ENCODE measurements at places on chromosomes 1 and 21.
A peak's percentile ranks its signal among the peaks of the same experiment; 100 is the strongest.

GRCh38 chr1:27602462-27603308 is 1.3 kb downstream of the AHDC1 start:
- peak; percentile 73 for DNase-seq

- DNase-seq: no peak
These were observed 36.6 kb upstream of the ACTA1 start for GRCh38 chr1:229470406-229471043.

DNA sequence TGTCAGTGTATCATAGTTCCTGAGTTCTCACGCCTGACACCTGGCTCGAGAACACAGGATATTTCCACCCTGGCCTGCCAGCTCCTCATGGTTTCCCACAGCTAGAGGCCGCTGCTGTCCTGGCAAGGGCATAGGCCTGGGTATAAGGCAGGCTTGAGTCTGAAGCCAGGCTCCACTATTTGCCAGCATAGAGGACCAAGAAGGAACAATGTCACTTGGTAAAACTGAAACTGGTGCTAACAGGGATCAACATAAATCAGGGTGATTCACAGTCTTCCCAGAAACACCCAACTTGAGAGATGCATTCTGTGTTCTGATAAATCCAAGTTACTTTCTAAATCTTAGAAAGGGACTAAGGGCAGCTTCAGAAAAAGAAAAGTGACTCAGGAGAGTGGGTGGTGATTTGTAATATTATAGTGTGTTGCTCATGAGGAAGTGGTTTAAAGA is 6.9 kb upstream of the S100A2 start:
- no peak for DNase-seq

DNA sequence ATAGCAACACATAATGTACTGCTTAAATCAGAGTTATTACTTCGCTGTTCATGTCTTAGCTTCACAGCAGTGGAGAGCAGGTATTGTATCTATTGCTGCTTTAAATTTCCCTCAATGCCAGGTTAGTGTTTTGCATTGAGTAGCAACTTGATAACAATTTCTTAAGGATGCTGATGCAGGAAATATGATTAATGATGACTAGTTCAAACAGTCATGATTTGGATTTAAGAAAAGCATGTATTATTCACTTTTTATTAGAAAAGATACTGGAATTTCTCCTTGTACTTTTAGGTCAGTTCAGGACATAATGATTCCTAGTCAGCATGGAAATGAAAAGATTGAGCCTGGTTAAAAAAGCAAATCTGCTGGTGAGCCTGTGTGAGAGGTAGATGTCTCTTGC is 67.2 kb upstream of the ARHGAP29 start:
- no peak for DNase-seq

DNA sequence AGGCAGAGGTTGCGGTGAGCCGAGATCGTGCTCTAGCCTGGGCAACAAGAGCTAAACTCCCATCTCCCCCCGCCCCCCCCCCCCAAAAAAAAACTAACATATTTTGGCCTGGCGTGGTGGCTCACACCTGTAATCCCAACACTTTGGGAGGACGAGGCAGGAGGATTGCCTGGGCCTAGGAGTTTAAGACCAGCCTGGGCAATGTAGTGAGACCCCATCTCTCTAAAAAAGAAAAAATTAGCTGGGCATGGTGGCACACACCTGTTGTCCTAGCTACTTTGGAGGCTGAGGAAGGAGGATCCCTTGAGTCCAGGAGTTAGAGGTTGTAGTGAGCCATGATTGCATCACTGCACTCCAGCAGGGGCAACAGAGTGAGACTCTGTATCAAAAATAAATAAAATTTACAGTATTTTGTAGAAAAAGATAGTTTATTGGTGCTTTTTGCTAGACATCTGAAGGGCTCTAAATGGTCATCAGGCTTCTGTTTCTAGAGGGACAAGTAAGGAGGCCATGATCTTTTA is 9.0 kb downstream of the YTHDF2 start:
- no peak for DNase-seq

- no peak for DNase-seq
These were observed 18.5 kb downstream of the SLC66A1 start for GRCh38 chr1:19330449-19331135.

GRCh38 chr1:204503122-204503912 is 8.7 kb upstream of the PIK3C2B start:
- DNase-seq: no peak

DNA sequence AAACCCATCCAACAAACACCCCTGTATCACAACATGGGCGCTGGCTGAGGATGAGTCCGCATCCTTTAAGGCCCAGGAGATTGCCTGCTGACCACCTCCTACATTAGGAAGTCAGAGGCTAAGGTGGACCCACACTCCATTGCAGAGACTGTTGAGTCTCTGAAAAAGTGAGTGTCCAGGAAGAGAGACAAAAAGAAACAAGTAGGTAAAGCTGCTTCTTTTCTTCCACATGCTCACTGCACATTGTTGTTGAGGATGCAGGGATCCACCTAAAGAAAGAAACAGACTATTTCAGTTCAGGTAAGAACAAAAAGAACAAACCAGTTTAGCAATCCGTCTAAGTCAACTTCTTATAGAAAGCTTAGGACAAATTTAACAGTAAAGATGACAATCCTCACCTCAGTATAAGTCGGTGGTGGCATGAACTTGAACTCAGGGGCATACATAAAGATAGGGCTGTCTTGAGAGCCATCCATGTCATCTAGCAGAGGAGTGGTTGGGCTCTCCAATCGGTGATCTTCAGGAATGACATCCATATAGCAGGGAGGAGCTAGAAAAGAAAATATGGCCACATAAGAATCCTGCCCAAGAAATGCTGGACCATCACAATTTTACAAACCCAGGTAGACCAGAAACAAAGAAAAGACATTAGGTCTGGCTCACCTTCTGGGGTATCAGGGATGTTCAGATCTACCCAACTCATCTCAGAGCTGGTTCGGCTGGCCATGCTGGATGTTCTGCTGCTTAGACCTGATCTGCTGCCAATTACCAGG is 2.6 kb downstream of the TXNIP start:
- DNase-seq: no peak

GRCh38 chr1:194071205-194071604 is 884.8 kb upstream of the B3GALT2 start:
- DNase-seq: no peak

- DNase-seq: peak; percentile 46
These were observed 1.9 kb upstream of the ZSCAN20 start for GRCh38 chr1:33470495-33471012.

GRCh38 chr1:19385869-19386591 is 73.9 kb downstream of the SLC66A1 start:
- DNase-seq: no peak

DNA sequence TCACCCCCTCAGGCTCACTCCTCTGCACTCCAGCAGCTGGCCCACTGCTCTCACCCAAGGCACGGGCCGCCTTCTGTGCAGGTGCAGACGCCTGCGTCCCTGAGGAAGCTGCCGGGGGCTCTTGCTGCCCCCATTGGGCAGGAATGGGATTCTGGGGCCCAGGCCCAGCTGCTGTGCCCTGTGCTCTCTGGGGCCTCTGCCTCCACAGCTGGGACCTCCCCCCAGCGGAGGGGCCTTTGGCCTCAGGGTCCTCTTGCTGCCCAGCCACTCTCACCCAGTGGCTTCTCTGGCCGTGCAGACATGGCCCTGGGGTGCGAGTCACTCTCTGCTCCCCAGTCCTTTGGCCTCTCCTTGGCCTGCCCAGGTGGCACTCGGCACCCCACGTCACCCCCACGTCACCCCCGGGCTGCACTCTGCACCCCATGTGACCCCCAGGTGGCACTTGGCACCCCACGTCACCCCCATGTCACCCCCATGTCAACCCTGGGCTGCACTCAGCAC is 19.1 kb upstream of the LRRC3 start:
- no peak for DNase-seq

- no peak for DNase-seq
These were observed 8.9 kb upstream of the KCNE1 start for GRCh38 chr21:34520764-34521508.

GRCh38 chr1:116067566-116067890 is 43.7 kb upstream of the MAB21L3 start:
- DNase-seq: no peak

DNA sequence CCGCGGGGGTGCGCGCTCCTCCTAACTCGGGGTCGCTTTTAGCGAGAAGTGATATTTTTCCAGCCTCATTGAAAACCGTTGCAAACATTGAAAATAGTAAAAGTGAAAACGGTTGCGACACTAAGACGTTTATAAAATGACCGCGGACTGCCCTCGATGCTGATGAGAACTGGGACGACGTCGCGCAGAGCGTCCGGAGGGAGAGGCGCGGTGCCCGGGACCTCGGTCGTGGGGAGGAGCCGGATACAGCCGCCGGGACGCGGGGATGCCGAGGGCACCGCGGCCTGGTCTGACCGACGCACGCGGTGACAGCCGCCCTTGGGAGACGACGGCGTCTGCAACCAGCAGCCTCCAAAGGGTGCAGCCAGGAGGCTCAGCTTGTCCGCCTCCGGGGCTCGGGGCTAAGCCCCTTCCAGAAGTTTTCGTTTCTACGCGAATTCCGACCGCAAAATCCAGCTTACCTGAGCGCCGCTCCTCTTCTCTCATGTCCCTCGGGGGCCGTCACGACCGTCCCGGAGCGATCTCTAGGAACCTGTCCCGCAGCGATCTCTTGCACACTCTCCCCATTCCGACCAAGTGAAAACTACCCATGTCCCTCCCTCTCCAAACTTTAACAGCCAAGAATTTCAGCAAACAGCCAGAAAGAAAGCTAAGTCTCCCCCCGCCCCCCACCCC is 144.4 kb upstream of the ETS2 start:
- DNase-seq: no peak

- DNase-seq: no peak
These were observed 28.0 kb downstream of the FUBP1 start for GRCh38 chr1:77950873-77951272.

DNA sequence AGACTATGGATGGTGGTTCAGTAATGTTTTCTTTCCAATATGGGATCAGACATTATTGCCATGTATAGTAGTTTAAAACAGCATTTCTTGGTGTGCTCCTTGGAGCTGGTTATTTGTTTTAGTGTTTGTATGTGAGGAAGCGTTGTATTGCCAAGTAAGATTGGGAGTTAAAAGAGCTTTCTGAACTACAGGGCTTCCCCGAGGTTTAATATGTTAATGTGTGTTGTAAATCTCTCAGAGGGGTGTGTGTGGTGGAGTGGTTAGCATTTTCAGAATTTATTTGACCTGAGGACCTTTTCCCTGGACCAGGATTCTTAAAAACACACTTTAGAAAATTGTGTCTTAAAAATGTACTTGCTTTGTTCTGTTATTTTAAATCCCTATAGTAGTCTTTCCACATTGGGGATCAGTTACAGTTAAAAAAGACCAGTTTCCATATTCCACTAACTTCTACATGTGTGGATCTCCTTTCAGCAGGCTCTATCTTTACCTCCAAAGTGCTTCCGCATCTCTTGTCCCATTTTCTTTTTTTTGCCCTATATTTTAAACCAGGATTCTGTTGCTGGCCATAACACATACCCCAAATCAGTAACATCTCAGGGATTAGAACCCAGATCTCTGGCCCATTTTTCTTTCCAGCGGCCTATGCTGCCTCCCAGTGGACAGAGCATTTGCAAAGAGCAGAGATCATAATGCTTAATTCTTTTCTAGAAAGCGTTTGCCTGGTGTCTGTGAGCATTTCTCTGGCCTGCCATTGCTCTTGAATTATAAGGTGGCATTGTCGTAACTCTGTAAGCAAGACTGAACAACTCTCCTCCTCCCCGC is 58.6 kb downstream of the PBX1 start:
- DNase-seq: peak; percentile 21

DNA sequence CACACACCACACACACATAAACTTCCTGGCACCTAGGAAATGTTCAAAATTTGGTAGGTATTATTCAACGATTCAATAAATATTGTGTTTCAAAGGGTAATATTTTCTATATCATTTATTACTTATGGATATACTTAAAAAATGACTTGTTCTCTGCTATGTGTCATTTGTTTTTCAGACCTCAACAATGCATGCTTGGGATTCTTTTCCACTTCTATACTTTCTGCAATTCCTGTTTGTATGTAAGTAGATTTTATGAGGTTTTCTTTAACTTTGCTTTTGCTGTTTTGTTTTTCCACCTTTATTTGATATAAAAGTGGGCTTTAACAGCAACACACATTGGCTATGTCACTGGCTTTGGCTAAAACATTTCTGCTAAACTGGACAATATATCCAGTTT is 3.5 kb downstream of the CEP170 start:
- no peak for DNase-seq

DNA sequence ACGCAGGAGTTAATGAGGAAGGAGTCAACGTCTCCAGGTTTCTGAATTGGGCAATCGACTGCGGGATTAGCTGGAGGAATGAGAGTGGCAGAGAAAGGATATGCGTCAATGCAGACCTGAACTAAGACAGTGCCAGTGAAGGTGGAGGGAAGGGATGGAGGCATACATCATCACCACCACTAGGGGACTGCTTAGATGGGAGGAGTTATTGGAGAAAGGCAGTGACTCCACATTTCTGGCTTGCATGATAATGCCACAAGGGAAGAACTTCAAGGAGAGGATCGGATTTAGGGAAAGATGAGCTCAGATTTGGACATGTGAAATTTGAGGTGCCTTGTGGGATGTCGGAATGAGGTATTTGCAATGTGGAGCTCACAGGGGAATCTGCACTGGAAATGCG is 17.5 kb downstream of the VASH2 start:
- no peak for DNase-seq

DNA sequence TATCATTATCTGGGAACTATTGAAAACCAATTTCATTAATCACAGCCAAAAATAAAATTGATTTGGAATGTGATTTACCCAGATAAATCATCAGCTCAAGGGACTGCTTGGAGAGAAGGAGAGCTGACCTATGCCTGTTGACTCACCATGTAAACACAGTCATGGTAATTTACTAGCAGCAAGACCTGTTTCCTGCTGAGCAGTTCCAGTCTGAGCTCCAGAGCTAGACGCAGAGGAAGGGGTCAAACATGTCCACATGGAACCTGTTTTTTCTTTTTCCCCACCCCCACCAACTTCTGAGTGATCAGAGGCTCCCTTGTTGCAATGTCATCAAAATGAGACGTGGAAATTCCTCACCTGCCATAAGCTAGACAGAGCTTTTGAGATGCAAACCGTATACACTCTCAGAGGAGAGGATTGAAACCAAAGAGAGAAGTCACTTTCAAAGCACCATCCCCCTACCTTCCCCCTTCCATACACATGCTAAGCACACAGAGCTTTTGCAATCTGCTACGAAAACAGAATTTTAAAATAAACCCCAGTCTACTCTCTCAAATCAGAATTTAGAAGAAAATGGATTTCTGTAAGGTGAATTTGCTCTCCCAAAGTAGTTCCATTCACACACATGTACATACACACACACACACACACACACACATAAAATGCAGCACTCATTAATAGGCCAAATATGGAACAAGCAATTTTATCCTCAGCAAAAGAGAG is 55.9 kb upstream of the PTGFRN start:
- peak; percentile 52 for DNase-seq

- DNase-seq: no peak
These were observed 5.4 kb downstream of the NRIP1 start for GRCh38 chr21:15059397-15059796.

GRCh38 chr1:243325305-243325890 is 69.6 kb downstream of the SDCCAG8 start:
- no peak for DNase-seq

DNA sequence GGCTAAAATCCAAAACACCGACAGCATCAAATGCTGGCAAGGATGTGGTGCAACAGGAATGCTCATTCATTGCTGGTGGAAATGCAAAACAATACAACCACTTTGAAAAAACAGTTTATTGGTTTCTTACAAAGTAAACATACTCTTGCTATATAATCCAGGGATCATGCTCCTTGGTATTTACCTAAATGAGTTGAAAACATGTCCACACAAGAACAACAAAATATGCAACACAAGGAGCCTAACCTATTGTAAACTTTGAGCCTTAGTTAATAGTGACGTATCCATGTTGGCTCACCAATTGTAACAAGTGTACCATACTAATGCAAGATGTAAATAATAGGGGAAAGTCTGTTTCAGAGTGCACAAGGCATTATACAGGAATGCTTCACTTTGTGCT is 37.2 kb upstream of the PGBD5 start:
- no peak for DNase-seq

All from H1 (cell line).